ENCODE measurements at places on chromosomes 6 and 20.

DNA sequence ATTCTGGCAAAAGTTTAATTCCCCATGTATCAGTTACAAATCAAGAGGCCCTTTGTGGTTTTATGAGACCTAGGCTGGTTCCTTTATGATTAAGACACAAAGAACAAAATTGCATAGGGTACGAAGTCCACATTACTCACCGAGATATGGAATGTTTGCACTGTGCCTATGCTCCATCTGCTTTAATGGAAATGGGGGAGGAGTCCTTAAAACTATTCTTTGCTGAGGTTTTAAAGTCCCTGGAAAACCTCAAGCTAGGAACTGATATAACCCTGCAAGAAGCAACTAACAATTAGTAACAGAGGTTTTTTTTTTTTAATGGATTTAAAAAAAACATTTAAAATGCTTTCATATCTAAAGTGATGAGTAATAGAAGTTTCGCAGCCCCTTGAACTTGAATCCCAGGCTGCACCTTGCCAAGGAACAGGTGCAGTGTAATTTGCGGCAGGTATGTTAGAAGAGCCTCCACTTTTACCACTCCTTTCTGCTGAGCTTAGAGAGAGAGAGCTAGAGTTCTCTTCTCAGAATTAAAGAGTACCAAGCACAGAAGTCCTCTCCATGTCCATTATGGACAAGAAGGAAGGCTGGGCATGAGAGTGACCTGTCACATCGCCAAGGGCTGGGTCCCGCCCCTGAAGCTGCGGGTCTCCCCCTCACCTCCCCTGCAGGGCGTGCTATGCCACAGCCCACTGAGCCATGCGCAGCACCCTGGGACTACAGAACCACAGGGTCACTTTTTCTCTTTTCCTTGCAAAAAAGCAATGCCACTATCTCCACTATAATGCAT is 2.3 kb downstream of the SERPINB1 start:
- no peak for DNase-seq

DNA sequence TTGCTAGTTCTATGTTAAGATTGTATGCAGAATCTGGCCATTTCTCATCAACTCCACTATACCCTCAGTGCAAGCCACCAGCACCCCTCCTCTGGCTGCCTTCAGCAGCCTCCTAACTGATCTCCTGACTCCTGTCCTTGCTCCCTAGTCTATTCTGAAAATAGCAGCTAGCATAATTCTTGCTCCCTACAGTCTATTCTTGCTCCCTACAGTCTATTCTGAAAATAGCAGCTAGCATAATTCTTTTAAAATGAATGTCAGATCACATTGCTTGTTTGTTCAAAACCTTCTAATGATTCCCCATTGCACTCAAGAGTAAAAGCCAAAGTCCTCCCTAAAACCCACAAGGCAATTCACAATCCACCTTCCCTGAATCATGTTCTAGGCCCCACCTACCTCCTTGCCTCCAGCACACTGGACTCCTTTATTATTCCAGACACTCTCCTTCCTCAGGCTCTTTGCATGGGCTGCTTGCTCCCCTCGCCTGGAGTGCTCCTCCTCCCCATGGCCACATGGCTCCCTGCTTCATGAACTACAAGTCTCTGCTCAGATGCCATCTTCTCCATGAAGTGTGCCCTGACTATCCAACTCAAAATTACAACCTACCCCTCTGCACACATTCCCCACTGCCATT is 164.2 kb upstream of the TNFAIP3 start:
- no peak for DNase-seq

DNA sequence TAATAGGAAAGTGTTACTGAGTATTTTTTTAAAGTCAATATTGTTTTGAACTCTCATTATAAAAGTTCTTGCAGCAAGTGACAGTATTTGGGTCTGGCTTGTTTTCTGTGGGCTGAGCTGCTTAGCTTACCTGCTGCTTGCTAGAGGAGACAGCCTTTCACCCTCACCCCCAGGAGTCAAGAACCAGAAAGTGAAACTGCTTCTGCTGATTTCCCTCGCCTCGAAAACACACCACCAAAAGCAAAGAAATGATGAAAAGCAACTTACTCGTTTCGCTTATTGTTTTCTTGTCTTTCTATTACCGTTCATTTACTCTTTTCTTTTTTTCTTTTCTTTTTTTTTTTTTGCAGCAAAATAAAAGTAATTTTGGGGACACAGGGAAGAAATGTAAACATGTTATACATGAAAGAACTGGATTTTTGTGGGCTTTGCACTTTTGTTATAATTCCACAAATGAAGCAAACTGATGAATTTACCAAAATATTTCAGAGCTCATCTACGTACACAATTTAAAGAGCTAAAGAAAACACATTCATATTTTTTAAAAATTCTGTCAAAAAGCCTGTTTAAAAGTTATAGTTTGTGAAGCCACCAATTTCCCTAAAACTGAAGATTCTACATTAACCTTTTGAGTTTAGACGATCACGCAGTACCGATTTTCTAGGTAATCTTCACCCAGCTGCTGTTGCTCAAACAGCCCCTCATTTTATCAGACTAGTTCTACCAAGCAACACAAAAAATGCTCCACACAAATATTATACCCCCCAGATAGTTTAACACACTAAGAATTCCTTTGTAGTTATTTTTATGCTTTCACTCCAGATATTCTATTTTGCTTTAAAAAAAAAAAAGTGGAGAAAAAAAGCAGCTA is 1.7 kb downstream of the SCML4 start:
- DNase-seq: peak; percentile 72

DNA sequence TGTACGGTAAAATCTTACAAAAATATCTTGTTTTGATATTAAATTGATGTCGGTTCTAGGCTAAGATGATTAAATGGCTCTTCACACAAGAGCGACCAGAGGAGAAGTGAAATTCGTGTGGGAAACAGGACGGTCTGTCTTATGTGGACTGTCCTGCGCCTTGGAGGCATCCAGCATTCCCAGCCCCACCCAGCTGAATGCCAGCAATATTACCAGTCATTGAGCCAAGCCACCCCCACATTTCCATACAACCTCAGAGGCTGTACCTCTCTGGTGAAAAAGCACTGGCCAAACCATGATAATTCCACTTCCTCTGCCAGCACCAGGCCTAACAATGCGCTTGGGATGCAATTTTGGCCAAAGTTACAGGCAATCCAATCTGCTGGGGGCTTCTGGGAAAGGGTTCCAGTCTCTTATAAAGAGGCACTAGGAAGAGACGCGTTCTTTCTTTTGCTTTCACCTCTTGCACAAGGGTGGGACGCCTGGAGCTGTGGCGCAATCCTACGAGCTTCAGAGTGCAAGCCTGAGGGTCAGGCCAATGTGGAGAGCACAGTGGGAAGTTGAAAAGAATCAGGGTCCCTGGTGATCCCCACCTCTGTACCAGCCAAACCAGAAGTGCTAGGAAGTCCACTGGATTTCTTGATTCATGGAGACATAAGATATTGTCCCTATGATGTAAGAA is 213.1 kb downstream of the PREX1 start:
- DNase-seq: no peak

DNA sequence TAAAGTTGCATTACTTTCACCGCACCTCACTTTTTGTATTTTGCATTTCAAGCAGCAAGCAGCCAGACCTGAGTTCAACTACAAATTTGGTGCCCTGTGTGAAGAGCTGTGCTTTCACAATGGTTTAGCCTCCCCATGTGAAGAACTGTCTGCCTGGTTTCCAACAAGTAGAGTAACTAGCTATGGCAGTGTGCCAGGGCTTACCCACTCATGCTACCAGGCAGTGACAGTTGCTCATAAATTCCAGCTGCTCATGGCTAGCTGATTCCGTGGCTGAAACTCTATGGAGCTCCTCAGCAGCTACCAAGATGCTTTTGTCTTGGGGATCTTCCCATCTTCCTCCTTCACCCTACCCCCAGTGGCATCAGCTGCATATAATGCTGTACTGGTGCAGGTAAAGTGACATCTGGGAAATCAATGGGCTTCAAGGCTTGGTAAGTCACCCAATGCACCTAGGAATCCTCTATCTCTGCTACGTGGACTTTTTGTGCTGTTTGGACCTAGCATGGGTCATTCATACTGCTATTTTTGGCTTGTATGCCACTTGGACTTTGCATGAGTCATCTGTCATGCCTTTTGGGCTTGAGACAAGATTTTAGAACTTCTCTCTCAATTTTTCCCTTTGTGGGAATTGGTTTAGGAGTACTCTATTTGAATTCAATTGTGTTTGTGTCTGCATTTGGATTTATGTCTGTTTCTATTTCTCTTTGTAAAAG is 176.5 kb upstream of the GJE1 start:
- DNase-seq: no peak

- no peak for DNase-seq
Observed at GRCh38 chr6:100209323-100210136, 215.5 kb upstream of the MCHR2 start.

GRCh38 chr20:9071976-9072726 is 3.3 kb downstream of the PLCB4 start:
- no peak for DNase-seq

- no peak for DNase-seq
Observed at GRCh38 chr6:145968051-145968450, 3.9 kb upstream of the SHPRH start.

GRCh38 chr20:16672299-16672698 is 57.5 kb upstream of the SNRPB2 start:
- no peak for DNase-seq

- no peak for DNase-seq
Observed at GRCh38 chr6:32107406-32107805, 1.7 kb downstream of the TNXB start.

- no peak for DNase-seq
Observed at GRCh38 chr6:64376394-64376793, 740.8 kb downstream of the PHF3 start.

DNA sequence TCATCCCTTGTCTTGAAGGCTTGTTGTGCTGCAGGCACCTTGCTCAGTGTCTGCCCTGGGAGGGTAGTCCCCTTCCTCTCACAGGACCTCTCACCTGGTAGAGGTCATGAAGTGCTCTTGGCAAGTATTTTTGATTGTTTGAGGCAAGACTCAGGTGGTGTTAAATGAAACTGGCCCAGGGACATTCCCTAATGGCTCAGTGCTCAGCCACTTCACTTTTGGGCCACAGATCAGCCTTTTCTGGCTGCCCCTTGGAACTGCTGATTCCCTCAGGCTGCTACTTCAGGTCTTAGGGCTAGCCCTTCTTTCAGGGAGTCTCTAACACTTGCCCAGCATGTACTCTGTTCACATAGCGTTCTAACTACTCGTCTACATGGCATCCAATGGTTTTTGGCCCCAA is 111.3 kb downstream of the RNF144B start:
- no peak for DNase-seq

GRCh38 chr20:39717936-39718335 is 755.8 kb downstream of the DHX35 start:
- no peak for DNase-seq

DNA sequence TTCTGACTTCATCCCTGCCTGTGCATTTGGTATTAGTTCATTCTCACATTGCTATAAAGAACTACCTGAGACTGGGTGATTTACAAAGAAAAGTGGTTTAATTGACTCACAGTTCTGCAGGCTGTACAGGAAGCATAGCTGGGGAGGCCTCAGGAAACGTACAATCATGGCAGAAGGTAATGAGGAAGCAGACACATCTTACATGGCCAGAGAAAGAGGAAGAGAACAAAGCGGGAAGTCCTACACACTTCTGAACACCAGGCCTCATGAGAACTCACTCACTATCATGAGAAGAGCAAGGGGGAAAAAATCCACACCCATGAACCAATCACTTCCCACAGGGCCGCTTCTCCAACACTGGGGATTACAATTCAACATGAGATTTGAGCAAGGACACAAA is 303.9 kb downstream of the CBLN4 start:
- no peak for DNase-seq

GRCh38 chr20:42063141-42063540 is 445.0 kb upstream of the CHD6 start:
- DNase-seq: no peak

GRCh38 chr6:42978839-42979522 is at the start of gene PEX6:
Gene PEX6 (minus strand): TSS chr6:42979181. CDS start chr6:42979150, 31 bp downstream.
- DNase-seq: peak; percentile 94

DNA sequence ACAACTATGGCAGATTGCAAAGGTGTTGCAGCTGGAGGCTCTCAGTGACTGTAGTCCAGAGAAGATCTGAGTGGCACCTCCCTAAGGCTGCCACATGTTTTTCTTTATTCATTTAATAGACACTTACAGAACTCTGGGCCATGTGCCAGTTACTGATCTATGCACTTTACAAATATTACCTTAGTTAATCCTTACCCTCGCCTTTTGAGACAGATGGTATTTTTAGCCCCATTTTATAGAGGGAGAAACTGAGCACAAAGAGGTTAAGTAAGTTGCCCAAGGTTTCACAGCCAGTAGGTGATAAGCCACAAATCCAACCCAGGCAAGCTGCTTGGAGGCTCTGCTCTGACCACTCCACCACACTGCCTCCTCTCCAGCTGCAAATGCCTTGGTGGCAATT is 6.5 kb upstream of the SCRT2 start:
- no peak for DNase-seq

- DNase-seq: no peak
Observed at GRCh38 chr20:32896521-32897280, 38.0 kb downstream of the EFCAB8 start.

DNA sequence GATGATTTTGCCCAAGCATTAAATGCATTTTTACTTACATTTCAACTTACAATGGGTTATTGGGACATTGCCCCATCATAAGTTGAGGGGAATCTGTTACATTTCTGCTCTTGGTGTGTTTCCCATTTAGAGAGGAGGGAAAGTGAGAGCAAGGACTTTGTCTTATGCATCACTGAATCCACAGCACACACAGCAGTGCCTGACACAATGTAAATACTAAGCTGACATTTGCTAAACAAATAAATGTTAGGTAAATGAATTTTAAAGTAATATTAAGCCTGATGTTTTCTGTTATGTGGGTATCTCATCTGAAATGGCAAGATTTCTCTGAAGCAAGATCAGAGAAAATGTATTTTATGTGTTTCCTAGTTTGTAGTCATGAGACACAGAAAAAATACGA is 143.6 kb upstream of the STXBP5 start:
- no peak for DNase-seq

DNA sequence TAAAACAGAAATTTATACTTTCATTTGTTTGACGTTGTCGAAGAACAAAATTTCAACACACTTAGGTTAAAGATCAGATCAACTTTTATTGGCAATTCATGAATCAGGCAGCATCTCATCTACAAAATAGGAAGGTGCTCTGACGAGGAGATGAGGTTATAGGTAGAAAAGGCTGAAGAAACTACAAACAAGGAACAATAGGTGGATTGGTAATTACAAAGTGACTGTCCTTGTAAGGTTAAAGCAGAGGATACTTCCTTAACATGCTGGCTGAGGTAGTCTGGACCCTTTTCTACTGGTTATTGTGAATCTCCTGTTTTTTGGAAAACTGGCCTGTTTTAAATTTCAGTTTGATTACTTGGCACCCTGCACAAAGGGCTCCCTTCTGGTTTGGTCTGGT is 32.5 kb upstream of the TRIM27 start:
- no peak for DNase-seq
